ENCODE measurements at places on chromosomes 11 and 22.

DNA sequence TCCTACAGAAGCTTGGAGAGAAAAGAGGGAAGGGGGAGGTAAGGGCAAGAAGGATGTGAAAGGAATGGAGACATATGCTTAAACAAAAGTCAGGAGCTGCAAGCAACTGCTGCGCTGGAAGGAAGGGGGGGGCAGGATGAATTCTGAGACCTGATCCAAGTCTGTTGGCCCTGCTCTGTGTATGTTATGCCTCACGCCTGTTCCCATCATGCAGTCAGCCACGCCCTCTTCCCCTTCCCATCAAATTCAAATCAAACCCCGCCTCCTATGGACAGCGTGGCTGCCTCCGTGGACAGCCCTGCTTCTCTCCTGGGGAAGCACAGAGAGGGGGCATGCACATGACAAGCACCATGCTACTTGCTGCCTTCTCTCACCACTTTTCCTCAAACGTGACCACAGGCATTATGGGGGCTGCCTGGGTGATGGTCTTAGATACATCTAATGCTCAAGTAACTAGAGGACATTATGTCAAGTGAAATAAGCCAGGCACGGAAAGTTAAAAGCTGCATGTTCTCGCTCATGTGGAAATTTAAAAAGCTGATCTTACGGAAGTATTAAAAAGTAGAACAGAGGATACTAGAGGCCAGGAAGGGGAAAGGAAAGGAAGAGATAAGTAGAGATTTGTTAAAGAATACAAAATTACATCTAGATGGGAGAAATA is 45.8 kb upstream of the CYP2D6 start:
- H3K27ac ChIP-seq, result no peak overlapping the region
- no peak for DNase-seq

GRCh38 chr22:20904008-20904979 is 12.9 kb upstream of the CRKL start:
- no peaks in the 10 kb centered on the region for H3K27me3 ChIP-seq
- no peaks in the 10 kb centered on the region for H3K4me1 ChIP-seq
- DNase-seq, result no peak
- no peak overlapping the region for H3K27ac ChIP-seq
- no peak overlapping the region for H3K4me3 ChIP-seq

GRCh38 chr22:44935724-44936123 is 74.1 kb downstream of the PHF21B start:
- H3K36me3 ChIP-seq, result no peaks in the 10 kb centered on the region
- H3K27me3 ChIP-seq, result no peaks in the 10 kb centered on the region
- H3K4me3 ChIP-seq, result no peak overlapping the region
- no peaks in the 10 kb centered on the region for H3K4me1 ChIP-seq

- no peak overlapping the region for H3K27ac ChIP-seq
- DNase-seq, result no peak
- H3K27me3 ChIP-seq, result peaks cover 3% of the 10 kb centered on the region
- H3K4me3 ChIP-seq, result no peak overlapping the region
Observed at GRCh38 chr11:32013603-32014002, 77.3 kb upstream of the RCN1 start.

- H3K36me3 ChIP-seq, result no peaks in the 10 kb centered on the region
- H3K27me3 ChIP-seq, result no peaks in the 10 kb centered on the region
- no peaks in the 10 kb centered on the region for H3K4me1 ChIP-seq
- no peak overlapping the region for H3K4me3 ChIP-seq
- DNase-seq, result no peak
- H3K27ac ChIP-seq, result no peak overlapping the region
Observed at GRCh38 chr11:8720868-8721608, 38.4 kb downstream of the RPL27A start.

- H3K36me3 ChIP-seq, result no peaks in the 10 kb centered on the region
- no peak overlapping the region for H3K4me3 ChIP-seq
- H3K4me1 ChIP-seq, result no peaks in the 10 kb centered on the region
- no peaks in the 10 kb centered on the region for H3K27me3 ChIP-seq
- H3K27ac ChIP-seq, result no peak overlapping the region
- no peak for DNase-seq
Observed at GRCh38 chr11:39817241-39817640, 1642.2 kb downstream of the LRRC4C start.

Data from effector memory CD4-positive, alpha-beta T cell (primary cell).